HEK293T (cell line): ENCODE measurements at places on chromosomes 1 and 21.

GRCh38 chr1:238404921-238405320 lies 514.2 kb upstream of the ZP4 start:
- no peak for DNase-seq

- DNase-seq, result no peak
Measured at GRCh38 chr1:177741476-177741875, 228.4 kb downstream of the SEC16B start.

GRCh38 chr1:89065079-89065868 lies at the start of gene GBP1:
Gene GBP1, minus strand, starts transcription at chr1:89065208. Its CDS starts 1,974 bp downstream, at chr1:89063234.
- DNase-seq, result no peak

DNA sequence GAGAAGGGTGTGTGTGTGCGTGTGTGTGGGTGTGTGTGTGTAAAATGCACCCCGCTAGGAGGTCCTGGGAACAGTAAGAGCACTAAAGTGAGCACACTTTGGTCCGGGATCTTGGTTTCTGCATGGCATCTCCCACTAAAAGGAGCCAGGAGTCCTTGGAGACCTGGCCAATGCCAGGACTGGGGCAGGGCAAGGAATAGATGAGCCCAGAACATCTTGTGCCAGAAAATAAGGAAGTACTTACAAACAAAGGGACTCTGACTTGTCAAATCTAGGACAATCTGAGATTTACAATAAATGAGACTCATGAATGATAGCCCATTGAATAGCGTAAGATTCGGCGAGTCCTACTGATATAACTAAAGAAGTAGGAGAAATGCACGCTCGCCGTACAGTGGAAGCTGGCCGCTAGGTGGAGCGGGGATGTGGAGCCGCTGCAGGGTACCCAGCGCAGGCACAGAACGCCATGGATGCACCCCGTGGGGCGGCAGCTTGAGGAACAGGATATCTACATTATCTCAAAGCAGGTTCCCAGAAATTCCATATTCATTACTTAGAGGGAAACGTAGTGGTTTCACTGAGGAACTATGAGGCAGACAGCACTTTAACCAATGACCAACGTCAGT lies 7.1 kb downstream of the SLC37A1 start:
- DNase-seq, result no peak

- DNase-seq, result no peak
Measured at GRCh38 chr1:172882791-172883386, 167.9 kb downstream of the TNFSF18 start.

GRCh38 chr1:18681423-18681835 lies 50.8 kb downstream of the PAX7 start:
- DNase-seq, result peak; percentile 80

DNA sequence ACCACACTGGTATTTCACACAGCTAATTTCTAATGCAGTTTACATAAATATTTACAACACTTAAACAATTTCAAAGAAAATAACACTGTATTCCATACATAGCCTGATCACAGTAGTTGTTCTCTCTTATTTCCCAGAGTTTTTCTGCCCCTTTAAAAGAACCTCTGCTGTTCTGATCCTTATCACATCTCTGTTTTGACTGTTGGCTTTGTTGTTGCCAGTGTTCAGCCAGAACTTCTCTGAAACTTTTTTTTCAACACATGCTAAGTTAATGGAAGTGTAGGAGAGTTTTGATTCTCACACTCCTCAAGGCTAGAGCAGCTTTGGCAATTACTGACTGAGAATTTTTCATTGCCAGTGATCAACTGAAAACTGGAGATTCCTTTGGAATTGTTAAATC lies 11.1 kb downstream of the SELE start:
- no peak for DNase-seq

GRCh38 chr1:171581766-171582165 lies 40.3 kb upstream of the MYOCOS start:
- DNase-seq, result no peak

- DNase-seq, result no peak
Measured at GRCh38 chr1:203073469-203073868, 12.3 kb downstream of the MYOG start.

GRCh38 chr1:149849111-149849946 lies 50.0 kb upstream of the BOLA1 start:
- no peak for DNase-seq

- no peak for DNase-seq
Measured at GRCh38 chr1:3530086-3530925, 75.8 kb downstream of the ARHGEF16 start.

DNA sequence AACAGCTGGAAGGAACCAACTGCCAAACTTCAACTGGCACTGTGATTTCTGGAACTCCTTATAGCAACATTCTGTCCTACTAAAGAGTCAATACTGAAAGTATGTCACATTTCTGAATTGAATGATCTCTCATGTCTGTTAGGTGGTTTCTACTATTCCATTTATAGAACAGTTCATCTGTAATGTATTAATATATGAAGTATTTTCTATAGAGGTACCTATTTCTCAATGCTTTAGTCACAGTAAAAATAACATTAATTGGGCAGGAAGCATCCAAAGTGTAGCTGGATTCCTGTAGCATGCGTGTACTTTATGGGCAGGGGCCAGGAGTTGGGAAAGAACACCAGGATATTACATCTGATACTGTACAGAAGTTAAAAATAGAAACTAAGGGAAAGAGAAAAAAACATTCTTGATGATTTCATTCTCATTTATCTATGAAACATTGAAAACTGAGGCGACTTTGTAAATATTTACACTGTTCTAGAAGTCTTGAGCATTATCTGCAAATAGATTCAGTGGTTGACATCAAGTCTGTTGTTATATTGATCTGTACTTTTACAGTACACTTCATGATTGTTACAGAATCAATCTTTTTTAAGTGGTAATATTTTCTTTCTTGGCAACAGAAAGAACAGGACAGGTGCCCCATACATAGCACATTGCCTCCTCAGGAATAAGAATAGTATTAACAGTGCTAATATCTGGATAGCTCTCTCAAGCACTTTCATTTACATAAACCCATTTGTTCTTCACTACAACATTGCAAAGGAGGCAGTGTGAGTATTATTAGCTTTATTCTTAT lies 6.2 kb upstream of the ZNF281 start:
- no peak for DNase-seq

- no peak for DNase-seq
Measured at GRCh38 chr1:234583755-234584419, 26.1 kb downstream of the IRF2BP2 start.

- no peak for DNase-seq
Measured at GRCh38 chr21:34807881-34808568, 139.2 kb downstream of the CLIC6 start.

DNA sequence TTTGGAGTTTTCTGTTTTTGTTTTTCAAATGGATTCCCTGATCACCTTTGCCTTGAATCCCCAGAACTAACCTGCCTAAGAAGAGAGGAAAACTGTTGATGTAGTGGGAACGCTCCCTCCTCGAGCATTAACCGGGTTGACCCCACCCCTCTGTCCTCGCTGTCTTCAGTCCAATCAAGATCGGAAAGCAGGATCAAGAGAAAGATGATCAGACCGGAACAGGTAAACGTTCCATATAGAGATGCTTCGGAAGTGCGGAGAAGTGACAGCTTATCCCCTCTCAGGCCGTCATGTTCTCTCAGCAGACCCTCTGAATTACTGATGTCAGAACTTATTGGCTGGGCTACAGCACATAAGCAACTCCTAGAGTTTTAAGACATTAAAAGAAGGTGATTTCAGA lies 800 bp upstream of the FAM163A start:
- DNase-seq, result no peak

DNA sequence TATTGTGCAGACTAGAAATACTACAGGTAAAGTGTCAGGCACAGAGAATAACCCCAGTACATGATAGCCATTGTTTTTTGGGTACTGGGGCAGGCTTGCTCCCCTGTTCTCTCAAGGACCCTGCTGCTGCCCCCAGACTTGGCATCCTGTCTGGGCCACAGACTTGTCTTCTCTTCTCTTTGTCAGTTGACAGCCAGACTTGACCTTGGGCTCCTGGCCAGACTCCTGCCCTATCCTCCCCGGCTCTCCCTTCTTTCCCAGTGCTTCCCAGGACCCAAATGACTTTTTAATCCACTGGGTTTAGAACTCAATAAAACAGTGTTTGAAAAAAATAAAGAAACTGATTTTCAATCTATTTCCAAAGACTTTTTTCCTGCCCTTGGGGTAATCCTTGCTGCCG lies 43.2 kb downstream of the ZSCAN20 start:
- DNase-seq, result no peak

- no peak for DNase-seq
Measured at GRCh38 chr1:217524787-217525520, 105.9 kb downstream of the GPATCH2 start.

GRCh38 chr1:235069577-235070563 lies 58.8 kb downstream of the TOMM20 start:
- no peak for DNase-seq

DNA sequence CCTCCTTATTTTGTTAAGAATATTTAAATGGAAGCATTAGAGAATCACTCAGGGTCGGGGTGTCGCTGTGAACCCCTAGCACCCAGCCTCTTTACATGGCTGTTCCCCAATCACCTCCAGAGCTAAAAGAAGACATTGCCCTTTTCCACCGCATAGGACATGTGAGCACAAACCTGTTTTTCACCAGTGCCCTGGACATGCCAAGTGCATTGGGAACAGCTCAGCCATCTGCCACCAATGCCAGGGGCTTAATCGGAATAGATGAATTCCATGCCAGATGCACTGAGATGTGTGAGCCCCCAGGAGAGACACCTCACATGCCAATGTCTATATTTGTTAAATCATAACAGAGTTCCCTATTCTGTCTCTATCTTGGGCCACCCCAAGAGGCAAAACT lies 33.3 kb downstream of the EIF2D start:
- no peak for DNase-seq

- DNase-seq, result no peak
Measured at GRCh38 chr1:175317779-175318178, 125.2 kb upstream of the KIAA0040 start.

DNA sequence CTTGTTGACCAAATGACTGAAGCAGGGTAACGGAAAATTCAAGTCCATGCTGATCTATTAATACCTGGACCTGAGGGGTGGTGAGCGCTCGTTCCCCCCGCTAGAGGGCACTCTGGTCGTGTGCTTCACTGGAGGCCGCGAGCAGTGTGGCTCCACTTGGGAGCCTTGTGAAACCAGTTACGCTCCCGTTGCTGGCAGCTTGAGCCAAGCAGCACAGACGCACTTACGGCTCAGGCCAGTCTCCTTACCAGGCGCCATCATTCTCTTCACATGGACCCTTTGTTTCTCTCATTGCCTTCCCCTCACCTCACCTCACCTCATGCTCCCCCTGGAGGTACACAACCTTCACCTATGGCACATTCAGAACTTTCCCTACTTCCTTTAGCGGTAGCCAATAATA lies 49.7 kb upstream of the TSPAN2 start:
- peak; percentile 90 for DNase-seq

DNA sequence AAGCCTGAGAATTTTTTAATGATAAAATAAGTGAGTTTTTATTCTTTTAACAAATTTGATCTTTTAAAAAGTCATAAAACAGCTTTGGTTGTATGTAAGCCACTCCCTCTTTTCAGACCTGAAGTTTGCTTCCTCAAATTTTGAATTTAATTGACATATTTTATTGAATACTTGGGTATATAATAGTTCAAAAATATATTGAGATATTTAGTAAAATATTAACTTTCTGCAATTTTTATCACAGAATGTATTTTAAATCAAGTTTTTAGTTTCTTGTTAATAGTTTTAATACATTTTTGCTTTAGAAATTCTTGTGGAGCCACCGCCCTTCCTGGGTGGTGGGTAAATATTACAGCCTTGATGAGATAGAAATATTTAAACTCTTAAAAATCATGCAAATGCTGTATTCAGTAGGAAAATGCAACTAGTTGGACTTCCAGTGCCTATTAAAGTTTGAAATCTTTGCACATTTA lies 867 bp downstream of the PTPRC start:
- DNase-seq, result no peak

DNA sequence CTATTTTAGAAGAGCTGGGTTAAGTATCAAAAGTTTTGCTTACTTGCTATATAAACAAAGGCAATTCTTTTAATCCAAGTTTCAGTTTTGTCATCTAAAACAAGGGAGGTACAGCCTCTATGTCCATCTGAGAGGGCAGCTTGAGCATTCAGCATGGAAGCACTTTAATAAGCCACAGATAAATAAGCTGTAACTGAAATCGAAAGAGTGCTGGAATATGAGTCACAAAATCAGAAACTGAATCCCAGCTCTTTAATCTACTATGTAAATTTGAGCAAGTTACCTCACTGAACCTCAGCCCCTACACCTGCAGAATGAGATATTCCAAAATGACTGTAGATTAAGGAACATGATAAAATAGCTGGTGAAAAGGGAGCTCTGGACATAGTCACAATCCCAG lies 80.0 kb upstream of the HP1BP3 start:
- DNase-seq, result no peak

- no peak for DNase-seq
Measured at GRCh38 chr1:94919241-94920030, 7.5 kb downstream of the CNN3 start.

- no peak for DNase-seq
Measured at GRCh38 chr1:221837896-221838295, 96.0 kb upstream of the DUSP10 start.

- no peak for DNase-seq
Measured at GRCh38 chr1:20587661-20588053, 1.2 kb upstream of the CDA start.

DNA sequence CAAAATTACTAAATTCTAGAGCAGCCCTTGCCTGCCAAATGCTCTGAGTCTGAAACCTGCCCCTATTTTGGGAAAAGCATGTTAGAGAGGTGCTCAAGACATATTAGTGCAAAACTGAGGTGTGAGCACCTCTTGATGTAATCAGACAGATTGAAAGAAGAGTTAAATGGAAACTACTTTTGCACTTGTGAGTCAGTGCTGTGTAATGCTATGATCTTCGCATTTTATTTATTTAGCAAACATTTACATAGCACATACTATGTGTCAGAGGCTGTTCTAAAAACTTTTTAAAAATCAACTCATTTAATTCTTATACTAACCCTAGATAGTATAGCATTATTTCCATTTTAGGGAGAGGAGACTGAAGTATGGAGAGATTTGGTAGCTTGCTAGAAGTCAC lies 138.1 kb downstream of the ELAVL4 start:
- DNase-seq, result no peak

DNA sequence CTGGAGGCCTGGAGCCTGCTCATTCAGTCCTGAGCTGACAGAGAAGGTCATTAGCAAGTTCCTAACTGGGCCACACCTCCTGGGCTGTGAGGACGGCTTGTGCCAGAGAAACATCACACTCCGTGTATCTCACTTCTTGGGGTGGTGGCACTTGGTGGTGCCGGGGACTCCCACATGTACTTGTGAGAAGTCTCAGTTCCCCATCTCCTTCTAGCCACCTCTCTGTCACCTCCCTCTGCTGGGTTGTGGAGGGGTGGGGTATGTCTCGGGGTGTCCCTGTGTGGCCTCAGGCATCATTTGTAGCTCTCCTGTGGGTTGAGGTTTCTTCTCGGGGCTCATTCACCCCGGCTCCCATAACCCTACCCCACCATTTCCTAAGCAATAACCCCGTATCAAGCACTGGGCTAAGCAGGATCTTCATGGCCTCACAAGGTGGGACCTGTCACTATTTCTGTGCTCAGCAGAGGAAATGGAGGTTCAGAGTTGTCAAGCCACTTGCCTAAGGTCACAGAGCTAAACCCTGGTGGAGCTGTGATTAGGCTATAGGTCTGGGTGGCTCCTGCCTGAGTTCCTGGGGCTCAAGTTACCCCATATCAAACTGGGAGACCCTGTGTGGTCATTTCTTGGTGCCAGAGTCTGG lies 62.5 kb downstream of the UBIAD1 start:
- no peak for DNase-seq

- DNase-seq, result no peak
Measured at GRCh38 chr1:15370781-15371520, 38.7 kb upstream of the EFHD2 start.

GRCh38 chr1:99603699-99604560 lies 42.0 kb upstream of the PALMD start:
- DNase-seq, result no peak

GRCh38 chr1:203563291-203563690 lies 63.3 kb upstream of the ATP2B4 start:
- no peak for DNase-seq
